ENCODE measurements at places on chromosomes 11 and 22. TPM values are rescaled to one million over a fixed set of nuclear protein-coding genes. Genes with fewer than 3 reads are reported as not detected.

LAMTOR1 gene
- 220 TPM for total RNA-seq

UBQLNL gene
- total RNA-seq = 0.36 TPM

LARGE2 gene
- not detected for total RNA-seq

GRCh38 chr11:19225123-19225522 lies 15.6 kb downstream of the E2F8 start:
- DNase-seq = no peak

- DNase-seq = no peak
Measured at GRCh38 chr11:46306296-46306853, 28.9 kb downstream of the CREB3L1 start.

DNA sequence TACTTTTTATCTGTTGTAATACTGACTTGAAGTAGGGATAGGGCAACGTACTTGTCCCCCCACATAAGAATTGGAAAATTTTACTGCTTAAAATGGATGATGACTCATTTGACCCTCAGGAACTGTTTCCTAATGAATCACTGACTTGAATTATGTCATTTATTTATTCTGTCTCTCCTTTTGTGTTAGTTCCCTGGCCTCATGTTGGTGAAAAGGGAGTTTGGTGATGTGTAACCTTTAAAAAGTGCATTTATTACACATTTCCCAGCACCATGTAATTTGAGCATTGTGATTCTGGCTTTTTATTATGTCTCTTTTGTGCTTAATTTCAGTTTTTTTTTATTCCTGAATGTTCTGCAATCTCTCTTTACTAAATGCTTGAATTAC lies 20.3 kb upstream of the PGM2L1 start:
- DNase-seq = peak; percentile 65

- DNase-seq = peak; percentile 55
Measured at GRCh38 chr11:63592975-63593395, 21.2 kb downstream of the PLAAT3 start.

GRCh38 chr11:68418648-68419047 lies 41.9 kb upstream of the PPP6R3 start:
- no peak for DNase-seq

GRCh38 chr11:65117206-65118096 lies at the start of gene ZNHIT2:
ZNHIT2 (minus strand) TSS chr11:65117701; CDS start chr11:65117653, 48 bp downstream.
- DNase-seq = peak; percentile 99

GRCh38 chr11:12148882-12149281 lies 38.5 kb downstream of the MICAL2 start:
- DNase-seq = no peak

DNA sequence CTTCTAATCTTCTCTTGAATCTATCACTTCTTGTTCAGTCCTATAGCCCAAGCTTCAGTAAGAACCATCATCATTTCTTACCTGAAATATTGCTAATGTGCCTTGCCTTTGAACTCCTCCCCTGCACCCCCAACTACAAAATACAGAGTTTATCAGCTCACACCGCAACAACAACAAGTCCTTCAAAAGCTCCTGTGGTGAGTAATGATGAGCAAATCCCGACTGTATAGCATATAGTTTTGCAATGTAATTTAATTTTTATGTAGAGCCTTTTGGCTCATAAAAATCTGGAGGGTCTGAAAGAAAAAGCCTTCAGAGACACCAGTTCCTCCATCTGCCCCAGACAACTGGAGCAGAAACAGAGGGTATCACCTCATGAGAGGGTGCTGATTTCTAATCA lies 124.7 kb downstream of the ARHGAP32 start:
- DNase-seq = no peak

- no peak for DNase-seq
Measured at GRCh38 chr11:1295591-1295990, 13.8 kb downstream of the TOLLIP start.

Measured in fibroblast of the aortic adventitia (primary cell).